ENCODE measurements at places on chromosomes 3 and 15. TPM values are rescaled to one million over a fixed set of nuclear protein-coding genes. Genes with fewer than 3 reads are reported as not detected.

HRG gene
- not detected for total RNA-seq

- DNase-seq: no peak
These were observed 166.9 kb upstream of the FAM3D start for GRCh38 chr3:58833491-58833890.

DNA sequence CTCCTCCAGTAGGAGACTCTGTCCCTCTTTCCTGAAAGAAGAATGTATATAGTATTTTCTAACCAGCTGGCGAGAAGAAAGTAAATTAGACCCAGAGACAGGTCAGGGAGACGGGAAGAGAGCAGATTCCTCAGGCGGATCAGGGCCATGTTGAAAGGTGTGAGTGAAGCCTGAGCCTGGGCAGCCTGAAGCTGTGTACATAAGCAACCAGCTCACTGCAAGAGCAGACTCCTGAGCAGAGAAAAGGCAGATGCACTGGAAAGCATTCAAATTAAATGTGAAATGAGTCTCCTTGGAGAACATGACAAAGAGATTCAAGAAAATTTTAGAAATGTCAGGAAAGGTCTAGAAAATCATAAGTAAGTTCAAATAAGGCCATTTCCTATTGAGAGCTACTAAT is 165.8 kb downstream of the GOLIM4 start:
- DNase-seq: no peak

GRCh38 chr3:151895478-151896241 is 22.2 kb downstream of the SUCNR1 start:
- DNase-seq: no peak

SPRED1 gene
- 38.3 TPM for total RNA-seq

GRCh38 chr3:87398168-87398801 is 121.9 kb upstream of the POU1F1 start:
- no peak for DNase-seq

CHL1 gene
- total RNA-seq: 1.6 TPM

DNA sequence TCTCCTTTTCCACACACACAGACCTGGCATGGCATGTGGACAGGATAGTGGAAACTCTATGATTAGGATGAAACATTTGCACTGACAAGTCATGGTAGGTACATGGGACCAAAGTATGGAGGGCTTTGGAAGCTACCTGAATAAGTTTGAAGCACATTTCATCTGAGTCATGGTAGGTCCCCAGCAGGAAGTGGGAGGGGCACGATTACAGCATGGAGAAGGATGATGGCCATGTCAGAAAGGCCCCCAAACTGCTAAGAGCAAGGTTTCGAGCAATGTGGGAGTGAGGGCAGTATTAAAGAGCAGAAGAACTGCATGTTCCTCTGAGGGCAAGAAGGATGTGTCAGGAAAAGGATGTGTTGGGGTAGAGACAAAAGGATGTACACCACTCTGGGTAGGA is 51.5 kb upstream of the CSTA start:
- DNase-seq: no peak

Data from IMR-90 (cell line).